ENCODE measurements at places on chromosomes 3 and 15.

GRCh38 chr3:53695324-53695690 lies 150.9 kb downstream of the CHDH start:
- no peak for DNase-seq

- no peak for DNase-seq
Observed at GRCh38 chr15:64333986-64334929, 21.7 kb downstream of the CSNK1G1 start.

- DNase-seq: no peak
Observed at GRCh38 chr3:20608054-20608738, 422.2 kb upstream of the SGO1 start.

- DNase-seq: no peak
Observed at GRCh38 chr15:96576596-96576995, 246.1 kb downstream of the NR2F2 start.

DNA sequence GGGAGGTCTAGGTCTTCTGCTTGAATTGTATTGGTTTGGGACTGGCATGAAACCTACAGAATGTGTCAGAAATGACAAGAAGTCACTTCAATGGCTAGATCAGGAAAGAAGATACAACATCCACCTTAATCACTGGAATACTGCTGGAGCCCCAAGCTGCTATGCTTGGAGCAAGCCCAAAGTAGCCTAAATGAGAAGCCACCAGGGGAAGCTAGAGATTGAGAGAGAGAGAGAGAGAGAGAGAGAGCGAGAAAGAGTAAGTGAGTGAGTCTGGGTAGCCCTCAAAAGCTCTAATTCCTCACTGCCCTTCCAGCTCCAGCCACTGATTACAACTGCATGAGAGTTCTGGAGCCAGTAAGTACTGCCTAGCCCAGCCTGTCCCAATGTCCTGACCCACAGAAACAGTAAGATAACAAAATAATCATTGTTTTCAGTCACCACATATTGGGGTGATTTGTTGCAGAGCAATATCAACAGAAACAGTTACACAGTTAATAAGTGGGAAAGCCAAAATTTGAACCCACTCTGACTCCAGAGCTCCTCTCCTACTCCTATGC lies 529.2 kb upstream of the GOLIM4 start:
- peak; percentile 13 for DNase-seq

- no peak for DNase-seq
Observed at GRCh38 chr3:114451561-114452018, 157.8 kb downstream of the TIGIT start.

DNA sequence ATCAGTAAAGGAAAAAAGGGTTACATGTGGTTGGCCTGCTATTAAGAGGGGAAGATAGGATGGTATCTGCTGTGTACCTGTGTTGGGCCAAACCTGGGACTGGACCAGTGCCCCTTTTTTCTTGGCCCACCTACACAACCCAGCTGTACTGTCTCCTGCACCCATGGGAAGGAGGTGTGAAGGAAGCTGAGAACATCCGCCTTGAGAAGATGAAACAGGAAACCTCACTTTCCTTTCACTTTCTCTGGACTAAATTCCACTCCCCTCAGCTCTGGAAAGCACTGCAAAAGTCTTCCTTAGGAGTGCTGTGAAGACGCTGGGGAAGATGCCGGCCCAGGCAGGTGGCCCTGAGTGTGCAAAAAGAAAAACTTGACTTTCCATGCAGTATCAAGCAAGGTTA lies 37.6 kb downstream of the LRRN1 start:
- DNase-seq: no peak

DNA sequence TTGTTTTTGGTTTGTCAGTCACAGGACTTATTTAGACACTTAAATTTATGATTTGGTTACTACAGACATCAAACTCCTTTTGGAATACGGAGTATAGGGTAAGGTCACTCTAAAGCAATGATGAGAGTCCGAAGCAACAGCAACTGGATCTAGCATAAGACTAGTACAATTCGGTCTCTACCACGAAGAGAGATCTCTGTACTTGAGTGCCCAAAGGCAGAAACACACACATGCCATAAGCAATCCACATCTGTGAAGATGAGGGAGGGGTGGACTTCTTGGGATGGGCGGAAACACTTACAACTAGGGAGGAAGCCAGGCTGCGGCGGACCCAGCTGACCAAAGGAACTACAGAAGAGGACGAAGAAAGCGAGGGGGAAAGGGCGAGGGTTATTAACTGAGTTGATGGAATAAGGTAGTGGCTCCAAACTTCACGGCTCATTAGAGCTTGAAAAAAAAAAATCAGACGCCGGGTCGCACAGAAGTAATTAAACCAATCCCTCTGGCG lies 595 bp downstream of the DPH6 start:
- peak; percentile 37 for DNase-seq

GRCh38 chr15:31372635-31373091 lies 46.0 kb downstream of the KLF13 start:
- peak; percentile 82 for DNase-seq

GRCh38 chr3:47701388-47701787 lies 80.3 kb downstream of the SMARCC1 start:
- no peak for DNase-seq

DNA sequence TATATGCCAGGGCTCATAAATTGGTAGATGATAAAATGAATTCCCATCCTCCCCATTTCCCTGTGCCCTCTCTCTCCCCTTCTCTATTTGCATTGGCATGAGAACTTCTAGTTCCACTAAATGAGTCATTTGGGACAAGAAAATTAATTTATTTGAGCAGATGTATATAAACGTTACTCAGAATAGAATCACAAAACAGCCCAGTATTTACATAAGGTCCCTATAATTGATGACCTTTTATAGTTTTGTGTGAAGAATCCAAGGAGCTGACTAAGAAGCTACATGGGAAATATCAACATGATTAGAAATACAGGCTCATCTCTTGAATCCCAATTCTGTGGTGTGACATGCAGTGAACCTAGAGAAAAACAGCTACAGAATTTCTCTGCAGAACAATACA lies 617.7 kb upstream of the NR2F2 start:
- DNase-seq: no peak
